Mesenteric fat pad (tissue), 1 donor: ENCODE measurements at places on chromosomes 6 and 20. TPM values are rescaled to one million over a fixed set of nuclear protein-coding genes. Genes with fewer than 3 reads are reported as not detected.

GRCh38 chr20:5788385-5788895 lies 38.2 kb downstream of the SHLD1 start:
- DNase-seq = no peak

GRCh38 chr6:69735027-69735426 lies 61.8 kb downstream of the LMBRD1 start:
- DNase-seq = no peak

The NUP43 gene
- 29.9 TPM for total RNA-seq

GRCh38 chr20:49435639-49436038 lies 46.8 kb downstream of the KCNB1 start:
- DNase-seq = no peak

The LPA gene
- total RNA-seq = not detected

DNA sequence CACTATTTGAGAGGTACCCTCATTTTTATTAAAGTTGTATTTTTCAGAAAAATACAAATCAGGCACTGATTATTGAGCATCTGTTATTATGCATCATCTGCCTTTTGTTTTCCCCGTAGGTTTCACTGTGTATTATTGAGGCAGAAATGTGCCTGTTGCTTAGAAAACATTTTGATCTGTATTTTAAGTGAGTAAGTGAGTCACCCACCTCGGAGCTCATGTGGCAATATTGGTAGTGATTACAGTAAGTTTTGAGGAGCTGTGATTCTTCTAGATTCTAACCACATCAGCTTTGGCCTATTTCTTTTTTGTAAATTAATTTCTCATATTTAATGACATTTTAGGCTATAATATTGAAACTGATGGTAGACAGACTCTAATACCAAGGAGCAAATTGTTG lies 59.6 kb upstream of the LAMP5 start:
- DNase-seq = no peak

DNA sequence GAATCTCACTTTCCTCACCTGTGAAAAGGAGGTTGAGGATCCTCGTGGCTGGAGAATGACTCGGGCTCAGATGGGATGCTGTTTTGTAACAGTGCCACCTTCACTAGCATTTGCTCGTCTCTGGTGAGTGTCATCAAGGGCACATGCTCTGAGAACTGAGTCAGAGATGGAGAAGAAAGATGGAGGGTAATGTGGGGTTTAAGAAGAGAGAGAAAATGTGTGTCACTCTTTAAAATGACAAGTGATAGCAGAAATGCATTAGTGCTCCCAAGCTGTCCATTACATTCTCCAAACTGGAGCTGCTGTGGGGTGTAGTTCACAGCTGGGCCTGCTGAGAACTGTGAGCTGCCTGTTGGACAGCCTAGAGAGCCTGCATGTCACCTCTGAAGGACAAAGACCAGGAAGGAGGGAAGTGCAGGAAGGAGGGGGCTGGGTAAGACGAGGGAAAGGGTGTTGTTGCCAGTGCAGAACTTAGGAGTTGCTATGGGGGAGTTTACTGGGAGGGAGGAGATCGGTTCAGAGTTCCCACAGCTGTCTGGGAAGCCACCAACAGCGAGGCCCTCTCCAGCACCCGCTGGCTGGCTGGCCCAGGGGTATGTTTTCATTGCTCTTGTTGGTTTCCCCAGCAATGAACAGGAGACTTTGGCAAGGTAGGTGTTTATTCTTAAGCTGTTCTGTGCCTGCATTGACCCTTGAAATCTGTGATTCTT lies 19.8 kb downstream of the GMPR start:
- no peak for DNase-seq

The CALHM4 gene
- total RNA-seq = not detected

- no peak for DNase-seq
These were observed 128.2 kb upstream of the SPACA1 start for GRCh38 chr6:87919416-87919815.

GRCh38 chr20:57838670-57839151 lies 128.9 kb upstream of the PMEPA1 start:
- no peak for DNase-seq
